Stimulated activated CD4-positive, alpha-beta T cell treated with anti-CD3 and anti-CD28 coated beads, Interleukin-4, amount 100 ng/mL, for 4 hours (primary cell): ENCODE measurements at places on chromosomes 3 and 15.
A peak's percentile ranks its signal among the peaks of the same experiment; 100 is the strongest.

DNA sequence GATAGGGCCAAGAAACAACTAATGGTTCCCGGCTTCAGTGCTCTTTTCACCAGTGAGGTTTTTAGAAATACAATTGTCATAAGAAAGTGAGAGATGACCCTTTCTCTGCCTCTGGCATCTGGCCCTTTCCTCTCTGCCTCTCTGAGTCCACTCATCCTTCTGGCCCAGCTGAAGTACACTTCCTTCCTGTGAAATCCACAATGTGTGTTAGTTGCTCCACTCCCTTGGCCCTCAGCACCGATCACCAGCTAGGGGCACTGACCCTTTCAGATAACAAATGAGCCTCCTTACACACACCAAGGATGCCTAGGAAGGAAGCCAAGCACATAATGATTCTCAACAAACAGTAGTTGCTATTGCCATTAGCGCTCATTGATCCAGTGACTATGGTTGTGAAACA lies 2.9 kb upstream of the CAV3 start:
- no peak for DNase-seq

GRCh38 chr3:50260942-50261441 lies 8.0 kb upstream of the SEMA3B start:
- DNase-seq = no peak

DNA sequence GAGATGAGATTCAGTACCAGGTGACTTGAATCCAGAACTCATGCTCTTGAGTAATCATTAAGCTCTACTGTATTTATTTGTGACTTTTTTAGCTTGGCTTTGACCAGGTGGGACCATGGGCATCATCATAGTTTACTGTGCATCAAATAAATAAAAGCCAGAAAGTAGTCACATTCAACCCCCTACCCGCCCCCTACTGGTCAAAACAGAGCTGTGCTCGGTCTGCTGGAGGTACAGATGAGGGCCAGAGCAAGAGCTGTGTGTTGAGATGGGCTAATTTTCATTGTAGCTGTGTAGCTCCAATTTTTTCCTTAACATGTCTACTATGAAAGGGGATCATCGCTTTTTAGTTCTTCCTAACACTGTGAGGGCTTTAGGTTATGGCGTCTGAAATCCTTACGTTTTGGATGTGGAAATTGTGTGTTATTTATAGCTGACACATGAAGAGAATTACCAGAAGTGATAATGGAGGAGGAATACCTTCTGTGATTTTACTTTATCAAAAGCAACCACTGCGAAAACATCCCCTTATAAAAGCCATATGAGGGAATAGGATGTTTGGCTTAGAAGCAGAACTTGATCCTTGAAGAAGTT lies 375.1 kb downstream of the PTPRG start:
- no peak for DNase-seq

GRCh38 chr3:24714436-24714835 lies 219.8 kb upstream of the THRB start:
- DNase-seq = no peak

GRCh38 chr3:46466871-46467403 lies 2.2 kb upstream of the LTF start:
- DNase-seq = no peak

DNA sequence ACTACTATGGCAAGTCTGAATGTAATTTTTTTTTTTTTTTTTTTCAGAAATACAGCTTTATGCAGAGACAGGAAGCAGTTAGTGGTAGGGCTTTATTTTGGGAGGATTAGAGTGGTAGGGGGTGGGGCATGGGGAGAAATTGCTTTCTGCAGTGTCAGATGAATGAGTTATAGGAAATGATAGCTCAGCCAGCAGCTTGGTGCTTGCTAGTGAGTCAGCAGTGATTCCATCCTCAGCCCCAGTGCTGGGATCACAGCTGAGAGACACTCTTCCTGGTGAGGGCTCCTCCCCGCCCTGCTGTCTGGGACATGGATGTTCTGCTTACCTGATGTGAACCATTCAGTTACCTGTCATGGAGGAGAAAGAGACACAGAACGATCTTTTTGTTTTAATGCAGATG lies 39.6 kb downstream of the SEMA6D start:
- DNase-seq = no peak

DNA sequence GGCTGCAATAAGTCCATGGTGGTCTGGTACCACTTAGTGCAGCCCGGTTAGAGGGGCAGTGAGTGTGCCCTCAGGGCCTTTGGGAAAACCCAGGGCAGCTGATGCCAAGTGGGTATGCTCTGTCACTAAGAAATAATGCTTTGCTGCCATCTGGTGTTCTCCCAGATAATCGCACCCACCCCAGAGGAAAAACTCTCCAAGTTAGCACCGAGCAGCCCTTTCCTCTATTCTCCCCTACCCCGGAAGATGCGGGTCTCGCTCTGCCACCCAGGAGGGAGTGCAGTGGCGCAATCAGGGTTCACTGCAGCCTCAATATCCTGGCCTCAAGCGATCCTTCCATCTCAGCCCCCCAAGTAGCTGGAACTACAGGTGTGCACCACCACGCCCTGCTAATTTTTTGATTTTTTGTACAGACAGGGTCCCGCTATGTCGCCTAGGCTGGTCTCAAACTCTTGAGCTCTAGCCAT lies 21.3 kb upstream of the DAPK2 start:
- DNase-seq = peak; percentile 54

GRCh38 chr3:138125548-138126221 lies 6.5 kb downstream of the A4GNT start:
- no peak for DNase-seq

DNA sequence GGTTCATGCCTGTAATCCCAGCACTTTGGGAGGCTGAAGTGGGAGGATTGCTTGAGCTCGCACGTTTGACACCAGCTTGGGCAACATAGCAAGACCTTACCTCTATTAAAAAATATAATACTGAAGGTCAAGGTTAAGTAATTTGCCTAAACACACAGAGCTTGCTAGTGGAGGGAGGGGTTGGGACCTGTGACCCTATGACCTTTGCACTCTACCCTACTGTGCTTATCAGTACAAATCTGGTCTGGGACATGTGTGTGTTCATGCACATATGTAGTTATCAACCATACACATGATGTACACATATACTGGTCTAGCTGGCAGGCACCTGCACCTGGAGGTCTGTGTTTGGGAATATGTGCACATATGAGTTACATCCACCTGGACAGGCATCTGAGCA lies 117.9 kb upstream of the HACD2 start:
- no peak for DNase-seq

- no peak for DNase-seq
Measured at GRCh38 chr15:26711445-26711844, 61.4 kb downstream of the GABRB3 start.

DNA sequence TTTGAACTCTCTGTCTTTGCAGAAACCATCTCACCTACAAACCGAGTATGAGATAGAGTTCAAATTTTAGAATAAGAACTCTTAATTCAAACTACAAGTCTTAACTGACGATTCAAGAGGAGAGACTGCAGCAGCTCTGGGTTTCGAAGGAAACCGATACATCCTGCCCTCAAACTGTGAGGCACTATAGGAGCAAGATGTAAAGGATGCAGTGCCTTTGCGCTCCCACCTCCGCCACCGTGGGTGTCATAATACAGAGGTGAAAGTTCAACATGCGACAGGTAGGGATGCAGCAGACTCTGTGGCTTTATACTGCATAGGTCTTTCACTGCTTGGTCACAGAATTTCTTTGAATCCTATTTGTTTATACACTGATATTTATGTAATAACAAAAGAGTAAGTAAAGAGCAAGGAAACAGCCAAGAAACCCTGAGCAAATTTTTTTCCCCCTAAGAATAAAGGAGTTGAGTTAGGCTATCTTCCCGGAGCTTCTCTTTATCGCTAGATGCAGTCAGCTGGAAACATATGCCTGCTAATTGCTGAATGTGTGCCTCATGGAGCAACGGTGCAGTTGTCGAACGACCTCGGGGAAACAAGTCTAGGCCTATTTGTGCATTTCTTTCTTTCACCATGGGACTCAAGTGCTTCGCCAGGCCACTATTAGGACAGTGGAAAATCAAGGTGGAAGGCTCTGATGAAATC lies 1097.6 kb upstream of the CFAP20DC start:
- DNase-seq = peak; percentile 8

DNA sequence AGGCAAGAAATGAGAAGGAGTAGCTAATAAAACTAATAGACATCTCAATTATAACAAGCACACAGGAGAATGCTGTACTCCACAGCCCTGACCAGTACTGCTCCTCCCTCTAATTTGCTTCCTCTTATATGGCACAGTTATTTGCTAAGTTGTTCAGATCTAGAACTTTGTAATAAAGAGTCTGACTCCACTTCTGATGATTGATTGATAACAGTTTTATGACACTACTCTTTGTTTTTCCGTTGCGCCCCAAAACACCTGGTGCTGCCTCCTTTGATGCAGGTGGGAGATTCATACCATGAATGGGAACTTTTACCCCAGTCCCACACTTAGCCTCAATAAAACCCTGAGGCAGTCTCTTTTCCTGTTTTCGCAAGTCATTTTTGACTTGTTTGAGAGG lies 777.7 kb downstream of the GBE1 start:
- no peak for DNase-seq

DNA sequence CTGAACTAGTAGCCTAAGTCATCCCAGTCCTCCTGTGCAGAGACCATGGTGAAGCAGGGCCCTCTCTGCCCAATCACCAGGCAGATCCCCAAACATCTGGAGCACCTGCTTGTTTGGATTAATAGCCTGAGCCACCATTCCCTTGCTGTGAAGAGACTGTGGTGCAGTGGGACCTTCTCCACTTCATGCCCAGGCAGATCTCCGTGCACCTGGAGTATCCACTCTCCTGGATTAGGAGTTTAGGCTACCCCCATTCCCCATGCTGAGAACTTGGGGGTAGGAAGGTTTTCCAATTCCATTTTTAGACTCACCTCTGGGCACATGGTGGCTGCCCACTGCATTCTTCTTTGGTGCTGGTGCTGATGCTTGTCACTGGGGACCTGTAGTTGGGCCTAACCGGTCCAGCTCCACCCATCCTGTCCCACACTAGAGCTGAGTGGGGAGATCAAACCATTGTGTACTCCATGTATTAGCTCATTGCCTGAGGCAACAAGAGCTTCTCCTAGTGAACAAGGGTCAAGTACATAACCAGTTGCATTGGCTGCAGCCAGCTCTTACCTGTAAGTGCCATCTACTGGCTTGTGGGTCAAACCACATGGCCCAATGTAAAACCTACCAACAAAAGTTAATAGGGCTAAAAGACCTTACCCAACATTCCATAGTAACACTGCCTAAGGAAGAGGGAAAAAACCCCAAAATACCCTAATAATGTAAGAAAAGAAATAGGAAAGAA lies 382.5 kb upstream of the CBLB start:
- no peak for DNase-seq

GRCh38 chr15:82979726-82980125 lies 6.3 kb upstream of the RAMAC start:
- DNase-seq = no peak

DNA sequence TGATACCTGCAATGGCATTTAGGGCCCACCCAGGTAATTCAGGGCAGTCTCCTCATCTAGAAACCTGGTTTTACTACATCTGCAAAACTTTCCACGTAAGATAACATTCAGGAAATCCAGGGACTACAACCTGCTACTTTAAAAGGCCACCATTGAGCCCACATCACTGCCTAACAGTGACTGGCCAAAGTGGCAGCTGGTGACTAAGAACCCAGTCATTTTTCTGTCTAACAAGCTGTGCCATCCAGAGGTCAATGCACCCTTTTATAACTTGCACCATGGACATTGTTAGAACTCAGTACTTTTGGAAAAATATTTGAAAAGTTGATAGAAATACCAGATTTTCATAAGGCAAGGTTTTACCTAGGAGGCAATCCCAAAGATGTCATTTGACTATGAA lies 492.4 kb downstream of the OTOL1 start:
- no peak for DNase-seq

- no peak for DNase-seq
Measured at GRCh38 chr3:11198070-11198469, 43.8 kb downstream of the HRH1 start.

- DNase-seq = no peak
Measured at GRCh38 chr3:31235062-31235700, 297.5 kb upstream of the STT3B start.

- DNase-seq = no peak
Measured at GRCh38 chr3:8352475-8352874, 149.1 kb upstream of the LMCD1 start.

- peak; percentile 69 for DNase-seq
Measured at GRCh38 chr15:42059661-42060476, 34.5 kb downstream of the PLA2G4D start.

DNA sequence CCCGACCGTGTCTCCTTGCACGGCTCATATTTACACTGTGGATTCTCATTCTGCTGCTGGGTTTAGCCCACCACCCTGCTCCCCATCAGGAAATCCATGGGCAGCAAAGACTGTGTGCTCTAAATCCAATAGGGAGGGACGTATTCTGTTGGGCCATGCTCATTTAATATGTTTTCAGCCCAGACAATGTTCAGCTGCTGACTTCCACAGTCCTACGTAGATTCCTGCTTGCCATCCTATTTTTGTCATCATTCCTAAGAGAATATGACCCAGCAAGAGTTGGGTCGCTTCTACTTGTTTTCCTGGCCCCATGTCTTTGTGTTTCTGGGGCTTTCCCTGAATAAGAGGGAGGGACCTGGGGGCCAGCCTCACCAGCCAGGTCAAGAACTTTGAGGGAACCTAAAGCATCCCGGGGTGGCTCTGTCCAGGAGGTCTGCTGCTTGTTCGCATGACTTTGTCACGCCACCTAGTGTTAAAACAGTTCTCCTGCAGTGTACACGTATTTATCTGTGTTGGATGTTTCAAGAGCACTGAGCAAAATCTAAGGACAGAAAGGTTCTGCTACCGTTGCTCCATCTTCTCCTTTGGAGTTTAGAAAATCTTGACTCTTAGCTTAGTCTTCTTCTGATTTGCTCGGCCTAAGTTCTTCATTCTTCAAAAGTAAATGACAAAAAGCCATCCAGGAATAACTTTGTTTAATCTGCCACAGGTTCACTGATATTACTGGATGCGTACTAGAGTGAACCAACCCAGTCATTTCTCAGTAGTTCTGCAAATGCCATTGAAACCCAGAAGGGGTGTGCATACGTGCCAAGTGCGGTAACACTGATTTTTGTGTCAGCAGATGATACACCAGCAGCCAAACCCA lies 79.8 kb upstream of the NR2E3 start:
- DNase-seq = no peak

GRCh38 chr3:46947981-46948791 lies 28.4 kb downstream of the CCDC12 start:
- DNase-seq = peak; percentile 36

- no peak for DNase-seq
Measured at GRCh38 chr3:145698250-145698649, 462.7 kb downstream of the PLOD2 start.

- DNase-seq = no peak
Measured at GRCh38 chr3:176873261-176873660, 324.0 kb downstream of the TBL1XR1 start.

- no peak for DNase-seq
Measured at GRCh38 chr15:49697121-49697520, 76.3 kb downstream of the DTWD1 start.

DNA sequence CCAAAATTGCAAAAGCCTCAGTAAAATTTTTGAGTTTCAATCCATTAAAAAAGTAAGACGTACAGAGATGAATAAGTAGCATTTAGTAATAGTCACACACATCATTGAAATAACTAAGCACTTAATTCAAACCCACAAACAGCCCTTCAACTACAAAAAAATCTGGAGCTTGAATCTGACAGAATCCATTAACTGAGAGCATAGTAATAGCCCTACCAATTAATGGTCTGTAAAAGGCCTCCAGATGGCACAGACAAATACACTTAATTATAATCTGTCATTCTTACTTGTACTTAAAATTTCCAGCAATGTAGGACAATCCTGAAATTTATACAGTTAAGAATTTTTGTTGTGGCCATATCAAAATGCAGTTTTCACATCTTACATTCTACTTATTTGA lies 246.9 kb downstream of the VGLL3 start:
- DNase-seq = no peak

GRCh38 chr15:63054985-63055384 lies 12.4 kb downstream of the TPM1 start:
- DNase-seq = no peak
